Stomach (tissue), 19 donors: ENCODE measurements at places on chromosomes 11 and 22.
A peak's percentile ranks its signal among the peaks of the same experiment; 100 is the strongest.

DNA sequence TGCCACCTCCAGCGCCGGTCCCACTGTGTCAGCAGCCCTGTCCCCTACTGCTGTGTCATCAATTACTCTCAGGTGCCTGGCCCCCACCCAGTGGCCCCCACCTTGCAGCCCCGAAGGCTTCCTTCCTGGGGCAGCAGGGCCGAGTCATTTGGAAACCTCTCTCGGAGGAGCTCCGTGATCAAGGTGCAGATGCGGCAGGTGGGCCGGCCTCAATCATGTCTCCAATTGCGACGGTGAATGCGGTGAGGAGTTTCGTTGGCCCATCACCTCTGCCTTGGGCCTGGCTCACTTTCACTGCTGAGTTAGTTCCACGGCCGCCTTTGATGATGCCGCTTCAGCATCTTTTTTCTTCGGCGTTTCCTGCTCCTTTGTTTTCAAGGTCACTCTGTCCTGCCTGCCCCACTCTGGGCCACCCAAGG is 11.3 kb upstream of the CXCR5 start:
- DNase-seq = no peak

GRCh38 chr11:9277176-9277575 is 12.0 kb upstream of the DENND5A start:
- no peak for DNase-seq

- DNase-seq = peak; percentile 28
Measured at GRCh38 chr11:73402834-73403185, 26.6 kb downstream of the RELT start.

DNA sequence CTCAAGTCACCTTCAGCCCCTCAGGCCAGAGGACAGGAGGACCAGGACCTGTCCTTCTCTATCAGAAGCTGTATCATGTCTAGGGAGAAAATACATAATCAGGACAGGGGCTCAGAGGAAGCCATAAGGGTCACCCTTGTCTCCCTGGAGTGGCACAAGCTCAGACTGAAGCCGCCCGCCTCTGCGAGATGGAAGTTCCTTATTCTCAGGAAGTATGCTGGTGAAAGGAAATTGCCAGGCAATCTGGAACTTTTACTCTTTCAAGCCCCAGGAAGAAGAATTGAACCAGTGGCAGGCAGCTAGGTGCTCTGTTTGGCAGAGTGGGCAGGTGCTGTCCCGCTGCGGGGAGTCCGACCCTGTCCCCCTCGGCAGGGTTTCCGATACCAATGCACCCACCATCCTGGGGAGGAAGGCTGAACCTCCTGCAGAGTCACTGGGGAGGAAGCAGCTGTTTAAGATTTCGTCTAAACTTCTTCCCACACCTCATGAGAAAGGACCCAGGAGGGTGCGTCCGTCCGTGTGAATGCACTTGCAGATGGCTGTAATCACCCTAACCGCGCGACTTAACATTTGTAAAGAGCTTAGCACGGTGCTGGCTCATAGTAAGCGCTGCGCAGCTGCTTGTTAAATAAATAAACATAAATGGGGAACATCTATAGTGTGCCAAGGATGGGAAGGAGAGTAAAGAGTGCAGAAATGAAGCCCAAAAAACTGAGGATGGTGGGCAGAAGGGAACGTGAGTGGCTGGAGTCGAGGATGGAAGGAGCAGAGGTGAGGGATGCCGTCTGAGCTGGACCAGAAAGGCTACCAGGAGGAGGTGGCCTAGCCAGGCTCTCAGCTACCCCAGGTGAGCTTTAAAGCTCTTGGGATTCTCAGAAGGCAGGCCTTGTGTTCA is 5.0 kb upstream of the ANO1 start:
- peak; percentile 40 for DNase-seq

DNA sequence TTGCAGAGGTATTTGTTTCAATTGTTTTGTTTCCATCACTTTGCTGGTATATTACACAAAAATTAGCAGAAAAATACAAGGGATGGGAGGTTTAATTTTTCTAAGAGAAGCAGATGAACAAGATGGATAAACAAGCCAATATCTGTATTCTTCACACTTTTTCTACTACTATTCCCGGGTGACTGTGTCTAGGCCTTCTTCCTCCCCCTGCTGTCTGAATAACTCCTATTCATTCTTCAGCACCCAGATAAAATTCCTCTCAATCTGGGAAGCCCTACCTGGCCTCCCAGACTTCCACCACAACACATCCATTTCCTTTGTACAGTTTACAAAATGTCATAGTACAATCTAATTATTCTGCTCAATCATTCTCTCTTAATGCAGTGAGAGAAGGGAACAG is 666.6 kb upstream of the TENM4 start:
- DNase-seq = no peak

DNA sequence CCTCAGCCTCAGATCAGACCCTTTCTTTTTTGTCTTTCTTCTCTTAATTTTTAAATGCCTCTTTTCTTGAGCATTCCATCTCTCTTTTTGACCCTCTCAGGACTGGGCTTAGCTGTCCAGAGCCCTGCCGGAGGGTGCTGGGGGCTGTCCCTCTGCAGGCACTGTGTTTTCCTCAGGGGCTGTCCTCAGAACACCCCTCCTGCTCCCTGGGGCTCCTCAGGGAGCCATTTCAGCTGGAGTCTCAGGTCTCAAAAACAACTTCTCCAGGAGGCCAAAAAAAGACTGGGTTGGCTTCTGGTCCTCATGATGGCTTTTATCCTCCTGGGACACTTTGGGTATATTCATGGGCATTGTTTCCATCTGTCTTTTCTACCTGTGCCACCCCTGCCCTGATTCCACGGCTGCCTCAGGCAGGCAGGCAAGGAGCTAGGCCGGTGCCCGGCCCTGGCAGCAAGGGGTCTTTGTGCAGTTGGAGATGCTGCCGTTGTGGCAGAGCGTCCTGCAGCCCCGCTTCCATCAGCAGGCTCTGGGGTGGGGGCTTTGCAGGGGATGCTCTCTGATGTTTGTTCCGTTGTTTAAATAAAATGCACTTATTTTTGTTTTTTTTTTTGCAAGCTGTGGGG is 85.1 kb downstream of the CEP164 start:
- no peak for DNase-seq

DNA sequence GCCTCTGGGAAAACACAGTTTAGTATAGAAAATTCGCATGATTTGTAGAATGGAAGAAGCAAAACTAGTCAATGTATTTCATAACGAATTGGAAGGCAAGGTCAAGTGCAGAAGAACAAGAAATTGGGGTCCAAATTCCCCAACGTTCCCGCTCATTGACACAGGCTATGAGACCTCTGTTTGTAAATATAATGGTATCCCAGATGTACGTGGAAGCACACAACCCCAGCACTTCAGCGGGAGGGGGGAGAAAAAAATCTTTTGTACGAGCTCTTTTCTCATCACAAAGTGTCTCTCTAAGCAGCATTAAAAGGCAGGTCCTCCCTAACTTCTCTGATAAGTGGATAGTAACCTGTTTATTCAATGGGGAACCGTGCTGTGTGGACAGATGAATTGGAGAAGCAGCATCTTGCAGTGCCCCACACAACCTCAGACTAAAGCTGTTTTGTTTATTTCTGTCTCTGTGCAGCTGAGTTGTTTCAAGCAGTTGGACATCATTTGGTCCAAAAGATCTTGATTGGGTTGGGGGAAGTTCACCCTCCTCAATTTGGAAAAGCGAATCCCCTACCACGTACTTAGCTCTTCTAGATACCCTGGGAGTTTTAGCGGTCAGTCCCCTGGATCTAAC is 1.1 kb upstream of the GAB2 start:
- peak; percentile 29 for DNase-seq

GRCh38 chr11:17408641-17409040 is 20.2 kb upstream of the KCNJ11 start:
- DNase-seq = no peak

DNA sequence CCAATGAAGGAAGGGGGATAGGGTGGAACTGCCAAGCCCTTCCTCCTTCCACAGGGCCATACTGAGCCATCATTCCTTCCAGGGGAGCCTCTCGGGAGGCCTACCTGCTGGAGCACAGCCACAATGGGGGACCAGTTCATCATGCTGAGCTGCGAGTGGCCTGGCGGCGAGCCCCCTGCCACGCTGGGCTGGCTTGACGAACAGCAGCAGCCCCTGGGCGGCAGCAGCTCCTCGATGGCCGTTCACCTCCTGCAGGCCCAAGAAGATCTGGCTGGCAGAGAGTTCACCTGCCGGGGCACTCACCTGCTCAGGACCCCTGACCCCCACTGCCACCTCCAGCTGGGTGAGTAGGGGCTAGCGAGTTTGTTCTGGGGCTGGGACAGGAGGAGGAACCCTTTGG is 5.9 kb downstream of the VSIG10L2 start:
- no peak for DNase-seq

DNA sequence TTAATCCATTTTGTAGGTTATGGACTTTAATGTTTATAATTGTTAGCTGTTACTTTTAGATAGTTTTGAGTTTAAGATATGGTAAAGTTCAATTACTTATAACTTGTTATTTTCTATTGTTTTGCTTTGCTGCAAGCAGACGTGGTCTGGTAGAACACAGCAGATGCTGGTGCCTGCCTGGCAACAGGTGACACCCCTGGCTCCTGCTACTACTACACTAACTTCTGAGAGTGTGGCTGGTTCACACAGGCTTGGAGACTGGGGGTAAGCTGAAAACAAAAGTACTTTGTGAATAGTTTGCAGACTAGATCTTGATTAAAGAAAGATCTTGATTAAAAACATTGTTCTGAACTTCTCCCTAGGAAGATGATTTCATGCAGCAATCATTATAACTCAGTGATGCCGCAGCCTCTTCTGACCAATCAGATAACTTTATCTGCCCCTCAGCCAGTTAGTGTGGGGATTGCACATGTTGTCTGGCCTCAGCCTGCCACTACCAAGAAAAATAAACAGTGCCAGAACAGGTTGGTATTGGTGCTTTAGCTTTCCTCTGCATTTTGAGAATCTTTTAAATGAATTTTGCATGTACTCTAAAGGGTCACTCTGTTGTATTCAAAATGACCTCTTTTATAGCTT is 90.4 kb downstream of the HIPK3 start:
- peak; percentile 19 for DNase-seq

GRCh38 chr11:90468923-90469322 is 246.1 kb upstream of the CHORDC1 start:
- DNase-seq = no peak
